ENCODE measurements at places on chromosomes 4 and X.

- no peak for DNase-seq
Measured at GRCh38 chr4:76410636-76411035, 10.3 kb downstream of the CCDC158 start.

DNA sequence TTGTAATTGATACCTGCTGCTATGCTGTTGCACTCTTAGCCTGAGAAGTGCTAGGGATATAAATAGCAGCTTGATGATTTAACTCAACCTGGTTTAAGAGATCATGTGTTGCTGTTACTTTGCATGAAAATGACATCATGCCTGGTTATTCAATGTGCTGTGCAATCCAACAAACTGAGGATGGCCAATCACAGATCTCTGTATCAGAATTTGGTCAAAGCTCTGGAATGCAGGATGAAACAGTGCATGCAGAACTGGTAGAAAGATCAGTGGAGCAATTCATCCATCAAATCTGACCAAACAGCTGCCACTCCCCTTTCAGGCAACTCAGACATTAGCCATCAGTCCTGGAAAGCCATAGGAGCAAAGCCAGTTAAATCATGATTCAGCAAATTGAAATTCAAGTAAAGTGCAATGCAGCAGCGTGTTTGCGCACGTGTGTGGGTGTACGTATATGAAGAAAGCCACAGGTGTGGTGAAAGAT is 160.3 kb upstream of the RASGEF1B start:
- DNase-seq, result no peak

DNA sequence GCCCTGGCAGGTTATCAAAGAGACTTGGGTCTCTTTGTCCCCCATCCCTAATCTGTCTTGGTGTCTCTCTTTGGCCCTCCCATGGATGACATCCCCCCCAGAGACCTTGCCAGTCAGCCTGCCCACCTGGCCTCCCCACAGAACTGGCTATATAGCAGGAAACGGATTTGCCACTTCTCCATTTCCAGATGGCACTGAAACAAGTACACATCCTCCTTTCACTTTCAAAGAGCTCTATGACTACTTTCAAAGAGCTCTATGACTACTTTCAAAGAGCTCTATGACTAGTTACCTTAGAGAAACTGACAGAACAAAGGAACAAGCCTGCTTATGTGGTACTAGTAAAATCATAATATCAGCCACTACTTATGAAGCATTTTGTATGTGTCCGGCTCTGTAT is 175.3 kb downstream of the MAML3 start:
- DNase-seq, result no peak

DNA sequence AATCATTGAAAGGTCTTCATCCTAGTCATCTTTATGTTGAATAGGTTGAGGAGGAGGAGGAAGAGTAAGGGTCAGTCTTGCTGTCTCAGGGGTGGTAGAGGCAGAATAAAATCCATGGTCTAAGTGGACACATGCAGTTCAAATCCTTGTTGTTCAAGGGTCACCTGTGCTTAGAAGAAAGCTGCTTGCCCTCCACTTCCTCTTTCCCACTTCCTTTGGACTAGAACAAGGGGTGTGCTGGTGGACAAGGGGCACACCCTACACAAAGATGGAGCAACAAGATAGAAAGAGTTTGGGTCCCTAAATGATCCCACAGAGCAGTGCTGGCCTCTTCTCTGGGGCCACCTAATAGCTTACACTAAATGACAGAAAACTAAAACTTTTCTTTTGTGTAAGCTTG is 47.9 kb downstream of the HSD17B13 start:
- no peak for DNase-seq

- DNase-seq, result no peak
Measured at GRCh38 chr4:168766604-168767316, 243.3 kb downstream of the CBR4 start.

GRCh38 chr4:32689518-32689917 is 1969.3 kb downstream of the PCDH7 start:
- DNase-seq, result no peak
